Stimulated activated CD8-positive, alpha-beta memory T cell treated with anti-CD3 and anti-CD28 coated beads, Interleukin-4, amount 100 ng/mL, for 1 hour (primary cell): ENCODE measurements at places on chromosomes 5 and 9.

GRCh38 chr9:118038713-118039112, 334.5 kb downstream of the TLR4 start:
- DNase-seq = no peak

DNA sequence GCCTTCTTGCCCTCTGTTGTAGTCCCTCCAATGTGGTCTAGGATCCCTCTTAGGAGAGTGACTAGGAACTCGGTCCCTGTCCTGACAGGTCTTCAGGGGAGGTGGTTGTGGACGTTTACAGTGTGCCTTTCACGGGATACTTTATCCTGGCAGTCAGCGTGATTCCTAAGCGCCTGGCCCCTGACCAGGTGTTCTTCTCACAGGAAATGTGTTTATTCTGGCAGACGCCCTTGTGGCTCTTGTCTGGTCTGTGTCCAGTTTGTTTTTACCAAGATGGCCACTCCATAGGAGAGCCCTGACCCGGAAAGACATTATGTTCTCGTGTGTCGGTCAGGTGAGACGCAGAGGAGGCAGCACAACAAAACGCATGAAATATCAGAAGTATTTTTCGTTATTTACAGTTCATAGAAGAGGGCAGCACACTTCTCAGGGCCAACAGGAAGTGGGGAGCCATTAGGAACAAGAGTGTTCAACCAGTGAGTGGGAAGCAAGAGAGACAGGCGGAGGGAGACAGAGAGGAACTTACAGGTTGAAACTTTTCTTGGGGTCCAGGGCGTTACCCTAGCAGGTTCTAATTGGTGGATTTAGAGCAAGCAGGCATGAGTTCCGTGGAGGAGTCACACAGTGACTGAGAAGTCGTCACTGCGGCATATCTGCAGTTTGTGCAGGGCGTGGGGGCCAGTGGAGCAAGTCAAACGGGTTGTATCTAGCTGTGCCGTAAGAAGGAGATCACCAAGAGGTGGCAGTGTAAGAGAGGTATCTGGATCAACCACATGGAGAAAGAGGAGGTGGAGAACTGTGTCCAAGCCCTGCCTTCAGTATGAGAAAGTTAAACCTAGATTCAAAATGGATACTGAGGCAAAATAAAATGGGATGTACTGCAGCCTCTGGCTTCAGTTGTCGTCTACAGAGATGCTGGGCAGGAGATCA, 412.9 kb downstream of the ZSWIM6 start:
- no peak for DNase-seq

DNA sequence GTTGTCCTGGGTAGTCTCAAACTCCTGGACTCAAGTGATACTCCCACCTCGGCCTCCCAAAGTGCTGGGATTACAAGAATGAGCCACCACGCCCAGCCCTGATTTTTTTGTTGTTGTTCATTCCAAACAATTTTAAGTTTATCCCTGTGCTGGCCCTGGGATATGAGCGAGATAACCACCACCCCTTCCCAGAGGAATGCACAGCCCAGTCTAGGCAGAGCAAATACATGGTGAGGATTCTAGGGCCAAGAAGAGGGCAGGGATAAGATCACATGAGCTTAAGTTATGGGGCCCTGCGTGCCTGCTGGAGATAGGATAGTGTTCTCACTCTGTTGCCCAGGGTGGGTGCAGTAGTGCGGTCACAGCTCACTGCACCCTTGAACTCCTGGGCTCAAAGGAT, 21.0 kb upstream of the TOR1B start:
- no peak for DNase-seq

DNA sequence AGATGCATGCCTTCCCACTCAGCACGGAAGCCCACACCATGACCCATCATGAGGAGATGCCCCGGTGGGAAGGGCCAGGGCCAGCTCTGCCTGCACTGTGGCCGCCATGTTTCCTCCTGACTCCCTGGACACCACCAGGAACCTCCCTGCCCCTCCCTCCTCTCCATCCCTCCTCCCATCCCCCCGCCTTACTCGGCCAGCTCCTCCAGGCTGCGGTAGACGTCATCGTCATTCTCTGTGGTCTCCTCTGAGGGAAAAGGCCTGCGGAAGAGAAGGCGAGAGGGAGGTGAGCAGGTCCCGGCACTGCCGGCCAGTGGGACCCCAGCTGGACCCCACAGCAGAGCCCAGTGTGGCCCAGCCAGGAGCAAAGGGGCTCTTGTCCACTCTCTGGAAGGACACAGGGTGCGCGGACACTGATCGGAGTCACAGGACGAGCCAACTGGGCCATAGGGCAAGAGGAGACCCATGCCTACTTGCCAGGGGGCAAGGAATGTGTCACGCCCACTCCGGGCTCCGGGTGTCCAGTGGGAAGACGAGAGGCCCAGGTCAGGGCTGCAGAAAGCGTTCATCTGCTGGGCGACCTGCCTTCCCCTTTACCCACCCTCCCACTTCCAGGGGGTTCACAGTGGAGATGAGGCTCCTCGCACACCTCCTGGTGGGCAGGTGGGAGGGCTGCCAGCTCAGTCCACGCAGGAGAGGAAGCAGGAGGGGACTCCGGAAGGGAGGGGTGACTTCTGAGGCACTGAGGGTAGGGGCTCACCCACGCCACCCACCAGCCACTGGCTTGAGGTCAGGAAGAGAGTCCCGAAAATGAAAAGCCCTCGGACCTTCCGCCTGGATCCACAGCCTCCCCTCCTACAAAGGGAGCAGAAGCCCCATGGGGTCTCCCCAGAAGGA, 96.2 kb upstream of the SARDH start:
- DNase-seq = no peak

DNA sequence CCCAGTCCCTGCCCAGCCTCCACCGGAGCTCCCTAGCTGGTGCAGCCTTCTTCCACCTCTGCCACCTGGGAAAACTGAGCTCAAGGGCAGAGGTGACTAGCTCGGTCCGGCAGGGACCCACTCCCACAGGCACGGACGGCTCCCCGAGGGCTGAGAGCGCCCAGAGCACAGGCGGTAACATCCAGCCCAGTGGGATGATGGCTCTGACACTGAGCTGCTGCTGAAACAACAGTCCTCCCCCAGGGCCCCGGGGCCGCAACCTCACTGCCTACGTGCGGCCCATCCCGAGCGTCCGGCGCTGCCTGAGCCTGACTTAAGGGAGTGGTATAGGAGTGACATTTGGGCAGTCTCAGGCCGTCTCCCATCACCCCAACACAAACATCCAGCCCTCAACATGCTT, 3.7 kb downstream of the FAM163B start:
- no peak for DNase-seq
